ENCODE measurements at places on chromosomes 7 and 10.

- DNase-seq = peak; percentile 50
Measured at GRCh38 chr10:119595676-119596515, 868 bp downstream of the TIAL1 start.

DNA sequence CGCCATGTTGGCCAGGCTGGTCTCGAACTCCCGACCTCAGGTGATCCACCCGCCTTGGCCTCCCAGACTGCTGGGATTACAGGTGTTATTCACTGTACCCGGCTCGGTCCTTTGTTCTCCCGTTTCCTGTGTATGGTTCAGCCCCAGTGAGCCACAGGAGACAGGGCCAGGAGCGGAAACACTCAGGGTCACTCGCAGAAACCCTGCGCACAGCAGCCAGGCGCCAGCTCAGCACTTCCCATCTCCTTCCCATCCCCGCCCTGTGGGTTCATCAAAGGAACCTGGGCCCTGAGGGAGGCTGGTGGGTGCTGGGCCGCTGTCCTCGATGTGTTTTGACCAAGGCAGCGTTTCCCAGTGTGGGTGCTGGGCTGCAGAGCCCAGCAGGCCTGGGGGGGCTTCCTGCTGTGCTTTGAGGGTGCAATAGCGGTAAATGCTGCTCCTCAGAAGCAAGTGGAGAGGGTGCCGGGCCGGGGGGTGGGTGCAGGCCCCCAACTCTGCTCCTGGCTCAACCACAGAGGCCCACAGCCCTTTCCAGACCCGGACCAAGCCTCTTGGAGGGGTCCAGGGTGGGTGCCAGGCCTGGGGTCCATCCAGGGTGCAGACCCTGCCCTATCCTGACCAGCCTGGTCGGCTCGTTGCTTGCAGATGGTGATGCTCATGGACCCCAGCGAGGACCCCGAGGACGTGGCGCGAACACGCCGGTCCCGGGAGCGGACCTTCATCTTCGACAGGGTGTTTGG is 15.3 kb upstream of the CHST12 start:
- peak; percentile 80 for DNase-seq

DNA sequence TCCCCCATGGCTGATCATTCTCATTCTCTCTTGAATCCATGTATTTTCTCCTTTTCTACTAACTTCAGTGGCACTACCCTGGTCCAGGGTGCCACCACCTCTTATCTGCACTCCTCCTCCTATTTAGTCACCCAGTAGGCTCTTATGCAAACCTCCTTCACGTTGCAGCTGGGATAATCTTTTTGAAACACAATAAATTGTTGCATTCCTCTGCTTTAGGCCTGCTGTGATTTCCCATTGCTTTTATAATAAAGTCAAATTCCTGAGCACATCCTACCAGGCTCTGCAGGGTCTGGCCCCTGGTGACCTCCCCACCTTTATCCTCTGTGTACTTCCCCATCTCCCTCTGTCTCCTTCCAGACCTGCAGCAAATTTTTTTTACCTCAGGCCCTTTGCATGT is 112.7 kb upstream of the KIAA1217 start:
- no peak for DNase-seq

GRCh38 chr10:43689618-43689954 is 40.9 kb upstream of the ZNF32 start:
- DNase-seq = no peak

- DNase-seq = no peak
Measured at GRCh38 chr10:132527339-132528063, 10.1 kb upstream of the INPP5A start.

DNA sequence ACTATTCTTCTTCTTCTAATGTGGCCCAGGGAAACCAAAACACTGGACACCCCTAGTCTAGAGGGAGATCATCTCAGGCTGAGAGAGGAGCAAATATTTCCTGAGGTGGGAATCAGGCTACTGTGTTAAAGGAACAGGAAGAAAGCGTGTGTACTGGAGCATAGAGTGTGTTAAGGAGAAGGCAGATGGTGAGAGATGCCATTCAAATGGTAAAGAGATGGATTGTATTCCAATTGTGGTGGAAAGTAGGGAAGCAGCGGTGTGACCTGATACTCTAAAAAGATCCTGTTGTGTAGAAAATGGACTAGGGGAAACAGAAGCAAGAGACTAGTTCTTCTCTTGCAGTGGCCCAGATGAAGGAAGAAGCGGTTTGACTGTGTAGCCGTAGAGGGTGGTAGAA is 31.2 kb downstream of the RAB18 start:
- DNase-seq = no peak

DNA sequence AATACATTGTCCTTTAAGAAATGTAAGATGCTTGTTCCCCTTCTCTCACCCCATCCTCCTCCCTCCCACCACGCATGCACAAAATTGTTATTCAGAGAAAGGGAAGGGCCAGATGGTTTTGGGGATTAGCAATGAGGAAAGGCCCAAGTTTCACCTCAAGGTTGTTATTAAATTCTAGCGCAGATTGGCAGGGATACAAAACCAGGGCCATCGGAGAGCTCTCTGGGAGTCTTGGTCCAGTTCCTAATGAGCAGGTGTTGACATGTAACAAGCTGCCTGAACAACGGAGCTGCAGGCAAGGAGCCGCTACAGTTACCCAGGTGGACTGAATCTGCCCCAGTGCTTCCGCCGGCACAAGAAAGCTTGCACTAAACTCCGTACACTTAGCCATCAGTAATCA is 9.7 kb upstream of the ANK3 start:
- DNase-seq = no peak

- DNase-seq = no peak
Measured at GRCh38 chr7:101185258-101185839, 5.3 kb upstream of the NAT16 start.

DNA sequence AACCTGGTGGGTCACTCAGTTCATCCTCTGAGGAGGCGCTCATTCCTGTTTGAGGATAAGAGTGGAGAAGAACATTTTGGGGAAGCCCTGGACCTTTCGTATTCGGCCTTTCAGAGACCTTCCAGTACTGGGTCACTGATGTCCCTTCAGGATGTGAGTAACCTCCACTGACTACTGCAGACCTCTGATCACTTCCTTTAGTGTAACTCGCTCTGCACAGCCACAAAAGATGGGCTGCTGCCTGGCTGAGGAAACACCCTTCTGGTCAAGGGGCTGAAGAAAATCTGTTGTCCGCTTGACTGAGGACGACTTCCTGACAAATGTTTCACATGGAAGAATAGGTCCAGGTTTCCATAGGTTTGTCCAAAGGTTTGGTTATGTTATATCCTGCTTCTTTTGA is 15.9 kb upstream of the TBXAS1 start:
- no peak for DNase-seq

- no peak for DNase-seq
Measured at GRCh38 chr7:121214657-121215056, 114.1 kb upstream of the WNT16 start.

DNA sequence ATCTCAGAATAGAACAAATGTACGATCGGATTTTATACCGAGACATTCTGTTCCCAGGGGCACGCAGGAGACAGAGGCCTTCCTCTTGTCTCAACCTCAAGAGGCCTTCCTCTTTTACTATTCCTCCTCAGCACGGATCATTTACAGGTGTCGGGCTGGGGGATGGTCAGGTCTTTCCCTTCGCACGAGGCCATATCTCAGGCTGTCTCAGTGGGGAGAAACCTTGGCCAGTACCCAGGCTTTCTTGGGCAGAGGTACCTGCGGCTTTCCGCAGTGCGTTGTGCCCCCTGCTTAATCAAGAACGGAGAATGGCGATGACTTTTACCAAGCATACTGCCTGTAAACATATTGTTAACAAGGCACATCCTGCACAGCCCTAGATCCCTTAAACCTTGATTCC is 44.2 kb downstream of the FANK1 start:
- DNase-seq = no peak

- DNase-seq = no peak
Measured at GRCh38 chr10:124429576-124429975, 10.9 kb upstream of the OAT start.

DNA sequence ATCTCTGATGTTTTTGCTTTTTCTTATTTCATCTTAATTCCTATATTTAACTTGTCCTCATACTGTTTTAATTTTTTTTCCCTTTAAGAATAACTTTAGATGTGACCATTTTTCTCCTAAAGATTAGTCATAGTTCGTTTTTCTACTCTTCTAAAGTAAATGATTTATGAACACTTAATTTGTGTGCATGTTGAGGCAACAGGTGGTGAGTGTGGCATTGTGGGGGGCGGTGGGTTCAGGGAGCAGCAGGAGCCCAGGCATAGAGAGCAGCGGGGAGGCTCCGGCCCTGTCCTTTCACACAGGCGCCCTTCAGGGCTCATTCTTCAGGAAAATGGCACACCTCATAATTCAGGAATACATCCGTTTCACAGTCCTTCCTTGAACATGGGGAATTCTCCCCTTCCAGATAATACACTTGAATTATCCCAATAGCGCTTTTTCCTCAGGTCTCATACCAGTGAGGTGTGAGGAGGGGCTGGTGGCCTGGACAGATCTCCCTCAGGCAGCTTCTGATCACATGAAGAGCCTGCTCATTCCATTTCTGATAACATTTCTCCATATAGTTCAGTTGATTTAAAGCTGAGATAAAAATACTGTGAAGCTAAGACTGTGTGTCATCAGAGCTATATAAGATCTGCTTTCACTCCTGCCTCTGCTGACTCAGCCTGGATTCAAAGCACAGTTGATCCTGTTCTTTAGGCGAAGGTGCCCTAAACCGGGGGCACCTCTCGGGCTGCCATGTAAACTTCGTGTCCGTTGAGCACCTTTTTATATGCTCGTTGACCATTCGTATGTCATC is 40.2 kb downstream of the CUL1 start:
- no peak for DNase-seq

GRCh38 chr7:140541176-140541512 is 61.8 kb upstream of the MKRN1 start:
- no peak for DNase-seq

DNA sequence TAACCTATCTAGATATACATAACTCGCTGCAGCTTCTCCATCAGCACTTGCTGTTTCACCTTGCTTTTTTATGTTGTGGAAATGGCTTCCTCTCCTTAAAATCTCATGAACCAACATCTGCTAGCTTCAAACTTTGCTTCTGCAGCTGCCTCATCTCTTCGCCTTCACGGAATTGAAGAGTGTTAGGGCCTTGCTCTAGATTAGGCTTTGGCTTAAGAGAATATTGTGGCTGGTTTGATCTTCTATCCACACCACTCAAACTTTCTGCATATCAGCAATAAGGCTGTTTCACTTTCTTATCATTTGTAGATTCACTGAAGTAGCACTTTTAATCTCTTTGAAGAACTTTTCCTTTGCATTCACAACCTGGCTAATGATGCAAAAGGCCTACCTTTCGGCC is 49.2 kb upstream of the AGR3 start:
- no peak for DNase-seq

- DNase-seq = no peak
Measured at GRCh38 chr10:120392671-120393079, 64.4 kb upstream of the PLPP4 start.

GRCh38 chr10:118692872-118693271 is 61.9 kb downstream of the CACUL1 start:
- no peak for DNase-seq

GRCh38 chr7:156777364-156778069 is 115.5 kb downstream of the LMBR1 start:
- DNase-seq = no peak

- no peak for DNase-seq
Measured at GRCh38 chr7:157011333-157012112, 1.1 kb upstream of the MNX1 start.

DNA sequence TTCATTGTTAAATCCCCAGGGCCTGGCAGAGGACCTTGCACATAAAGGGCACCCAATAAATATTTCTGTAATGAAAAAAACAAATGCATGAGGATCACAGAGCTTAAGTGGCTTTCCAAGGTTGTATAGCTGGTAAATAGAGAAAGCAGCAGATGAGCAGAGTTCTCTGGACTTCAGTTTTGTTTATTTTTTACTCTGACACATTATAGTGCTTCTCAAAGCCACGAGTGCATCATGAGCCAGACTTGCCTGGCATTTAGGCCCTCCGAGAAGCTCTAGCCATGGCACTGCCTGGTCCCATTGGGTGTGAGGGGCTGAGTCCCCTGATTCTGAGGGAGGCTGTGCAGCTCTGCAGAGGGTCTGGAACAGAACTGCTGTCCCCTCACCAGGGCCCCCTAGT is 87.2 kb upstream of the ZNF32 start:
- DNase-seq = no peak

GRCh38 chr7:107016312-107016711 is 28.2 kb upstream of the PRKAR2B start:
- DNase-seq = no peak

DNA sequence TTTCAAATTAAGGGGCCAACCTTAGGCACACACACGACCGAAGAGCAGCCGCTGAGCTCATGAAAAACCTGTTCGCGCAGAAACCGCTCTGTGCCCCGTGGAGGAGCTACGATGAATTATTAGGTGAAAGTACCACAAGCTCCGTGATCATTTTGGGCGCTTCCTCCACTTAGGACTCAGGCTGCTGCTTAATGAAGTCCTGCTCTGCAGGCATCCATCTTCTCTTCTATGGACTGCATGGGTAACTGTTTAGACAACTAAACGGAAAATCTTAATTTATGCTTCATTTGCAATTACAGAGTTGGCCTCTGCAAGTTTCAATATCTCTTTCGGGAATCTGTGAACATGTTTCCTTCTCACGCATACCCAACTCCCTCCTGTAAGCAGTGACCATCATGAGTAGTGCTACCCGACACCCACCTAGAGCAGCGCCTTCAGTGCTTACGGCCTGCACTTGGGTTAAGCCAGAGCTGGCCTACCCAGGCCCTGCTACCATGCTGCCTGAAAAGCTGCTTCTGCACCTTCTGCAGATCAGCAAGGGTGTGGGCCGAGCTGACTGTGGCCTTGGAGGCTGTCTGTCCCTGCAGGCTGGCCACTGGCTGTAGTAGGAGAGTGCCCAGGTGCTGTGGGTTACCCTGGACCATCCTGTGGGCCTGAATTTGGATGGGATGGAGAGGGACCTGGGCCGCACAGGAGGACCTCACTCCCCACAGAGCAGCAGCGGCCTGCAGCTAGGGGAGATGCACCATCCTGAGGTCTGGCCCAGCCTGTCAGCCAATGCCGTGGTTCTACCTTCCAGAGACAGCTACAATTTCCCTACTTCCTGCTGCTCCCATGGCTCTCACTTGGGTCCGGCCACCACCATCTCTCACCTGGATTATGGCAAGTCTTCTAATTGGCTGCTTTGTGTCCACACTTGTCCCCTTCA is 36.0 kb downstream of the GNA12 start:
- no peak for DNase-seq

- no peak for DNase-seq
Measured at GRCh38 chr7:2539031-2539911, 16.1 kb downstream of the BRAT1 start.

DNA sequence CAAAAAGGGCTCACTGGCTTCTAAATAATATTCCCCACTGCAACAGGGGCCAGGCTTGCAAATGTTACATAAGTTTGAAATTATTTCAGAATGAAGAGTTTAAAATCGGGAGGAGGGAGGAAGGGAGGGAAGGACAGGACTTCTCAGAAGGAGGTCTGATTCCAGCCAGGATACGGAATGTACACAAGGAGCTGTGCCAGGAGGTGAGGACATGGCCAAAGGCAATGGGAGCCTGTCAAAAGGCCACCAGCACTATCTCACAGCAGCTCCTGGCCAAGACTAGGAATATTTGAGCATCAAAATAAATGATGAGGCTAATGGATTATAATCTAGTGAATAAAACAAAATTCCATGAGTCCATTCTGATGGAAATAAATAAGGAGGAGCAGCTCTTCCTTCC is 18.6 kb upstream of the DRGX start:
- no peak for DNase-seq
